A549 treated with Hydrocortisone at 1 μM for 4 hours (cell line): ENCODE measurements at places on chromosomes 4 and X. TPM values are rescaled to one million over a fixed set of nuclear protein-coding genes. Genes with fewer than 3 reads are reported as not detected.

The MAGEC2 gene
- total RNA-seq = not detected in 5 replicates

The TENM3 gene
- 0.92 to 1.6 TPM (median 1.5 TPM) in 5 replicates for total RNA-seq

The GRID2 gene
- total RNA-seq = not detected in 5 replicates

The GABRG1 gene
- not detected in 5 replicates for total RNA-seq

The PARM1 gene
- 0.50 to 0.62 TPM (median 0.55 TPM) in 5 replicates for total RNA-seq

The BMP15 gene
- total RNA-seq = not detected in 5 replicates

The IQCM gene
- total RNA-seq = not detected in 5 replicates

The PRDM5 gene
- 2.7 to 5.3 TPM (median 3.8 TPM) in 5 replicates for total RNA-seq

The IL9R gene
- 0.08 to 0.44 TPM (median 0.22 TPM) in 5 replicates for total RNA-seq

The POF1B gene
- total RNA-seq = 2.0 to 2.9 TPM (median 2.3 TPM) in 5 replicates

The KLKB1 gene
- 0.06 TPM in 1 of 5 replicates, not detected in the others for total RNA-seq

The SRPK3 gene
- total RNA-seq = 0.02 to 0.13 TPM (median 0.05 TPM) in 4 of 5 replicates, not detected in the other

The FAM9B gene
- total RNA-seq = 0.18 TPM in 1 of 5 replicates, not detected in the others

The ADAMTS3 gene
- not detected in 5 replicates for total RNA-seq

The UVSSA gene
- total RNA-seq = 4.4 to 4.9 TPM (median 4.5 TPM) in 5 replicates

The PSAPL1 gene
- 0.26 to 0.40 TPM (median 0.28 TPM) in 5 replicates for total RNA-seq

The RAB40A gene
- 0.06 TPM in 3 of 5 replicates, not detected in the others for total RNA-seq

The TMEM156 gene
- 17.9 to 22.8 TPM (median 21.0 TPM) in 5 replicates for total RNA-seq

The CT45A5 gene
- 0.10 to 0.13 TPM (median 0.12 TPM) in 3 of 5 replicates, not detected in the others for total RNA-seq

The AFP gene
- 1.5 to 4.3 TPM (median 2.3 TPM) in 5 replicates for total RNA-seq

The TSPAN6 gene
- total RNA-seq = 36.5 to 46.4 TPM (median 40.9 TPM) in 5 replicates

The CCDC160 gene
- 0.06 TPM in 1 of 5 replicates, not detected in the others for total RNA-seq

The IL15 gene
- 11.6 to 15.4 TPM (median 13.9 TPM) in 5 replicates for total RNA-seq

The PNMA5 gene
- total RNA-seq = not detected in 5 replicates

The CXCL13 gene
- not detected in 5 replicates for total RNA-seq

The DTHD1 gene
- not detected in 5 replicates for total RNA-seq

The TXK gene
- total RNA-seq = 0.13 to 0.38 TPM (median 0.17 TPM) in 5 replicates

The CSN1S1 gene
- not detected in 5 replicates for total RNA-seq

The CACNA1F gene
- total RNA-seq = not detected in 5 replicates

The ZMYM3 gene
- 10.5 to 14.5 TPM (median 12.9 TPM) in 5 replicates for total RNA-seq

The DMRTC1 gene
- total RNA-seq = 0.17 TPM in 1 of 5 replicates, not detected in the others

The FGF13 gene
- total RNA-seq = 0.07 to 0.08 TPM in 2 of 5 replicates, not detected in the others

The CFI gene
- 0.37 to 0.76 TPM (median 0.60 TPM) in 5 replicates for total RNA-seq

The PLAC8 gene
- total RNA-seq = 0.46 to 1.2 TPM (median 1.1 TPM) in 5 replicates

The PNMA6A gene
- total RNA-seq = 3.9 to 5.1 TPM (median 4.4 TPM) in 5 replicates

The SOX3 gene
- total RNA-seq = not detected in 5 replicates

The REST gene
- 6.4 to 12.0 TPM (median 7.8 TPM) in 5 replicates for total RNA-seq

The PLAC1 gene
- total RNA-seq = 0.59 to 1.00 TPM (median 0.70 TPM) in 5 replicates

The PRKG2 gene
- 0.37 to 1.1 TPM (median 0.81 TPM) in 5 replicates for total RNA-seq
